ENCODE measurements at places on chromosomes 6 and 20. TPM values are rescaled to one million over a fixed set of nuclear protein-coding genes. Genes with fewer than 3 reads are reported as not detected.

Gene SERINC3
- total RNA-seq, result 81.4 TPM

Gene KIF6
- 0.10 TPM for total RNA-seq

Gene CUL9
- total RNA-seq, result 8.4 TPM

Gene RNF114
- total RNA-seq, result 78.8 TPM

Gene SERPINB1
- total RNA-seq, result 54.3 TPM

Gene RIPOR2
- total RNA-seq, result not detected

Gene FABP7
- not detected for total RNA-seq

Gene CAP2
- total RNA-seq, result 12.2 TPM

Gene HTR1B
- not detected for total RNA-seq

Gene ANGPT4
- 0.03 TPM for total RNA-seq

Gene ECT2L
- total RNA-seq, result not detected

Gene RIMS1
- total RNA-seq, result not detected

Gene DLK2
- total RNA-seq, result 5.1 TPM

Gene TSPO2
- not detected for total RNA-seq

Gene KIF16B
- 14.0 TPM for total RNA-seq
